ENCODE measurements at places on chromosomes 6 and 20. TPM values are rescaled to one million over a fixed set of nuclear protein-coding genes. Genes with fewer than 3 reads are reported as not detected.

DNA sequence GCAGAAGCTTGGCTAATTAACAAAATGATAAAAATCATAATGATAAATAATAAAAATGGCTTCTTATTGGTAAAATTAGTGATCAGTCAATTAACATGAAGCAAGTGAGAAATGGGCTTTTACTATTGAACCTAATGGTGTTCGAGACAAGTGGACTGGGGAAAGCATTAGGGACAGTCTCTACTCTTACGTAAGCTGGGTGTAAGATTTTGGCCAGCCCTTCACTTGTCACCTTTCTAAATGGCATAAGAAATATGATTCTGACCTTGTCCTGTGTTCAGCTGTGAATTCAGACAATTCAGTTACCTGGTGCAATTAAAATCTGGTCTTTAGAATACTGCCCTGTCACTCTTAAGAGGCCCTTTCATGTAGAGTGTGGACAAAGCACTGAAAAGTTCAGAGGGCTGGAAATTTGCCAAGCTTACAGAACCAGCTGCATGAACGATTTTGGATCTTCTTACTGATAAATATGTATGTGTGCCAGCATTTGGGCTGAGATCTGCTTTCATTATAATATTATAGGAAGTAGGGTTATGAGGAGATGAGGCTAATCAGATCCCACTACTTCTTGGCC, 115.9 kb downstream of the QRSL1 start:
- no peak for DNase-seq

The APOBEC2 gene
- not detected for polyA plus RNA-seq

GRCh38 chr20:57743450-57744095, 33.8 kb upstream of the PMEPA1 start:
- DNase-seq, result no peak

GRCh38 chr6:155174576-155175211, 89.1 kb upstream of the CLDN20 start:
- DNase-seq, result peak; percentile 90

DNA sequence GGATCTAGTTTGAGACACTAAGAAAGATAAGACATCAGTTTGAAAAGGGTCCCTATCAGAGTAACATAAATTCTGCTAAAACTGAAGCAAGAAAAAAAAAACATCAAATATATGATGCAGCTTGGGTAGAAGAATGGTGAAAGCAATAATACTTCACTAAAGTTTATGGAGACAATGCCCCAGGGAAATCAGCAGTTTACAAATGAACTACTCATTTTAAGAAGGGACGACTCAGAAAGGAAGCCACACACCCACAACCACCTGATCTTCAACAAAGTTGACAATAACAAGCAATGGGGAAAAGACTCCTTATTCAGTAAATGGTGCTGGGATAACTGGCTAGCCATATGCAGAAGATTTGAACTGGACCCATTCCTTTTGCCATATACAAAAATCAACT, 143.5 kb downstream of the TPBG start:
- DNase-seq, result no peak

- DNase-seq, result peak; percentile 44
Measured at GRCh38 chr20:5402903-5403531, 86.3 kb upstream of the PROKR2 start.

- no peak for DNase-seq
Measured at GRCh38 chr6:125985979-125986300, 400 bp upstream of the TRMT11 start.

- no peak for DNase-seq
Measured at GRCh38 chr6:110646419-110646698, 168.9 kb downstream of the CDK19 start.

- DNase-seq, result no peak
Measured at GRCh38 chr20:21230220-21230619, 72.9 kb upstream of the XRN2 start.

Data from GM23248 (cell line).